ENCODE measurements at places on chromosomes 1 and 21.
A peak's percentile ranks its signal among the peaks of the same experiment; 100 is the strongest.

DNA sequence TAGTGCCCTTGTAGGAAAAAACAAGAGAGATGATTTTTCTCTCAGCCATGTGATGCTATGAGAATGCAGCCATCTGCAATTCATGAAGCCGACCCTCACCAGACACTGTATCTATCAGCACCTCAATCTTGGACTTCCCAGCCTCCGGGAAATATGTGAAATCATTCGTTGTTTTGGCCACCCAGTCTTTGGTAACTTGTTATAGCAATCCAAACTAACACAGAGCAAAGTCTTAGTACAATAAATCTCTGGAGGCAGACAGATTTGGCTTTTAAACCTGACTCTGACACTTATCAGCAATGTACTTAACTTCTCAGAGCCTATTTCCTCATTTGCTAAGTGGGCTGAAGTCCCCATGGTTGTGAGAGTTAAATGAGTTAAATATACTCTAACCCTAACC is 5.1 kb upstream of the MED18 start:
- H3K36me3 ChIP-seq = no peaks in the 10 kb centered on the region
- DNase-seq = no peak
- peaks cover 5% of the 10 kb centered on the region for H3K27me3 ChIP-seq
- H3K27ac ChIP-seq = no peak overlapping the region
- no peak overlapping the region for H3K4me3 ChIP-seq

- H3K36me3 ChIP-seq = peaks cover 29% of the 10 kb centered on the region
- H3K4me3 ChIP-seq = no peak overlapping the region
- H3K27me3 ChIP-seq = no peaks in the 10 kb centered on the region
- DNase-seq = no peak
- peak overlapping the region; percentile 66 for H3K27ac ChIP-seq
Observed at GRCh38 chr1:15510611-15511405, 13.2 kb downstream of the CASP9 start.

- no peak overlapping the region for H3K27ac ChIP-seq
- no peak overlapping the region for H3K4me3 ChIP-seq
- peaks cover 23% of the 10 kb centered on the region for H3K27me3 ChIP-seq
- DNase-seq = no peak
- no peaks in the 10 kb centered on the region for H3K36me3 ChIP-seq
Observed at GRCh38 chr1:86151427-86151826, 5.1 kb downstream of the COL24A1 start.

DNA sequence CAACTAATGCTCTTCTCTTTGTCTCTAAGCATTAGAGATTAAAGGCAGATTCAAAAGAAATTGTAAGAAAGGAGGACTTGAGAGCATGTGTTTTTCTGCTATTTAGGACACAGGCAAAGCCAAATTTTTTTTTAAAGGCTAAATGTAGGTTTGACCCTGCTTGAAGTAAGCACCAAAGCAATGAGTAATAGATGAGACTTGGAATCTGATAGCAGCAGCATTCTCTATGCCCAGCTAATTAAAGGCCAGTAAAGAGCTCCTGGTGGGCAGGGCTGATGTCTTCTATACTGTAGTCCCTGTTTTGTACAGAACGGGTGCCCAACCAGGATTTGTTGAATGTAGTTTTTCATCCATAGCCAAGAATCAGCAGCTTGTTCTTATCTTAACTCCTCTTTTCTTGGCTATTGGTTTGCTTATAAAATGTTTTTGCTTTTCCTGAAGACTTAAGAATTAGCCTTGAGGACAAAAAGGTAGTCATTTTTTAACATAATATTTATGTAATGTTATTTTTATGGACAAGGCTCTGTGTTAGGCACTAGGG is 179.6 kb downstream of the LMO4 start:
- H3K4me3 ChIP-seq = no peak overlapping the region
- no peak for DNase-seq
- H3K36me3 ChIP-seq = no peaks in the 10 kb centered on the region
- no peak overlapping the region for H3K27ac ChIP-seq

DNA sequence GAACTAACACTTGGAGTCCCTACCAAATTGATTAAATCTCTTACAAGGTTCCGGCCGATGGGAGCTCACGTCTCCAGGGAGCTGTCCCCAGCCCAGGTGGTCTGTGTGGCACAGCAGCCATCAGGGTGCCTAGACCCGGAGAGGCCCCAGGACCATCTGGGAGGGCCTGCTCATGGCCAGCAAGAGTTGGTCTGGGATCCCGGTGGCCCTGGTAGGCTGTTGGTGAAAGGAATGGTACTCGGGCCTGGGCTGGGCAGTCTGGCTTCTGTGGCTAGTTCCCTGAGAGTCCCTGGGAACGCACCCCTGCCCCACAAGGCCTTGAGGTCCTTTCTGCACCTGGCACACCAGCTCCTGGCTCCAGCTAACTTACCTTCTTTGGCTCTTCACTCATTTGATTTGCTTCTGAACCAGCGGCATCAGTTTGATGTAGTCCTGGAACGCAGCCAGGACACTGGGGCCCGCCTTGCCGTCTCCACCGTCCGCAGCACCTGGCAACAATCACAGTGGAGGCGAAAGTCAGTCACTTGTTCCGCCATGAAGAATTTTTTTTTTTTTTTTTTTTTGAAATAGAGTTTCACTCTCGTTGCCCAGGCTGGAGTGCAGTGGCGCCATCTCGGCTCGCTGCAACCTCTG is 62.5 kb downstream of the SCCPDH start:
- DNase-seq = no peak
- H3K4me1 ChIP-seq = peaks cover 19% of the 10 kb centered on the region
- no peak overlapping the region for H3K4me3 ChIP-seq
- H3K27ac ChIP-seq = no peak overlapping the region
- H3K36me3 ChIP-seq = peaks cover 10% of the 10 kb centered on the region
- H3K27me3 ChIP-seq = peaks cover 4% of the 10 kb centered on the region

DNA sequence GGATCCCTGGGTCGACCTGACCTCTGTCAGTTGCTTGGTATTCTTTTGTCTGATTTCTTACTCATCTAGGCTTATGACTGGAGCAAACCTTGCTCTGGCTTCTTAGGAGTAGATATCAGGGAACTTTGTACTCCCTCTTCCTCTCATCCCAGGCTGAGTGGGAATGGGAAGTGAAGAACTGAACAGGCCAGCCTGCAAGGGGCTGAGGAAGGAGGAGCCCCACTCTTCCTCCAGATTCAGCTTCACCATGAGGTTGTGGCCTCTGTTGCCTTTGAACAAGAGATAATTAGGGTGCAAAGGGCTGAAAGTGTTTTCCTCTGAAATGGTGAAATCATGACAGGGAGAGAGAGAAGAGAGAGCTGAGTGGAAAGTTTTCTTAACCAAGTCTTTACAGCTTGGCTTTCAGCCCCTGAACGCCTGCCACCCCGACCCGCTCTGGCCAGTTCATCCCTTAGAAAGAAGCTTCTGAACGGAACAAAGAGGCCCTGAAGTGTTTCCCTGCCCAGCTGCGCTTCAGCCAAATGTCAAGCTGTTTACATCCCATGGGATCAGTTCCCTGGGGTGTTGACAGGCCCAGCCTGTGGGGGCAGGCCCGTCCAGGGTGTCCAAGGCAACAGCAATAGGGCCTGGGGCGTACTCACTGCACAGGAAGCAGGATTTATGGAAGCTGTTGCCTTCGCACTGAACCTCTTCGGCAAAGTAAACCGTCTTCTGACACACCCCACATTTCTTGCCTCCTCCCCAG is 11.2 kb downstream of the CSRP1 start:
- H3K4me1 ChIP-seq = peaks cover 4% of the 10 kb centered on the region
- no peak overlapping the region for H3K4me3 ChIP-seq
- no peak for DNase-seq
- H3K27ac ChIP-seq = no peak overlapping the region

DNA sequence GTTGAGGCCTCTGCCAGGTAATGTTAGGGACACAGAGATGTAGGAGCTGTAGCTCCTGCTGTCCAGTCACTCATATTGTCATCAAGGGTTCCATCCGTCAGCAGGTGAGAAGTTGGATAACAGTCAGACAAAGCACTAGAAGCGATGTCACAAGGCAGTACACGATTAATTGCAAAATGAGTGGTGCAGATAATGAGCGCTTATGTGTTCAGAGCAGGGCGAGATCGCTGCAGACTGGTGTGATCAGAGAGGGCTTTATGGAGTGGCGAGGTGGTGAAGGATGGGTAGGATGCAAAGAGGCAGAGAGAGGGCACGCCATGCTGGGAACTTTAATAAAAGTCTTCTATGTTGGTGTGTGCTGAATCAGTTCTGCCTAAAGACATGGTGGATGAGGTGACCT is 8.8 kb downstream of the TMCC2 start:
- DNase-seq = no peak
- no peak overlapping the region for H3K4me3 ChIP-seq
- H3K36me3 ChIP-seq = no peaks in the 10 kb centered on the region
- no peaks in the 10 kb centered on the region for H3K27me3 ChIP-seq

- peaks cover 4% of the 10 kb centered on the region for H3K4me1 ChIP-seq
- no peaks in the 10 kb centered on the region for H3K36me3 ChIP-seq
- no peak overlapping the region for H3K27ac ChIP-seq
- no peak overlapping the region for H3K4me3 ChIP-seq
- DNase-seq = no peak
- peaks cover 13% of the 10 kb centered on the region for H3K27me3 ChIP-seq
Observed at GRCh38 chr1:204728456-204728855, 42.9 kb upstream of the LRRN2 start.

GRCh38 chr1:100584761-100585745 is 47.1 kb downstream of the GPR88 start:
- peaks cover 6% of the 10 kb centered on the region for H3K4me1 ChIP-seq
- no peak overlapping the region for H3K27ac ChIP-seq
- no peak overlapping the region for H3K4me3 ChIP-seq
- DNase-seq = no peak

GRCh38 chr1:178725466-178726086 is 532 bp downstream of the RALGPS2 start:
- peak overlapping the region; percentile 85 for H3K27ac ChIP-seq
- peaks cover 12% of the 10 kb centered on the region for H3K27me3 ChIP-seq
- peak overlapping the region; percentile 77 for H3K4me3 ChIP-seq
- H3K4me1 ChIP-seq = peaks cover 13% of the 10 kb centered on the region
- no peaks in the 10 kb centered on the region for H3K36me3 ChIP-seq

DNA sequence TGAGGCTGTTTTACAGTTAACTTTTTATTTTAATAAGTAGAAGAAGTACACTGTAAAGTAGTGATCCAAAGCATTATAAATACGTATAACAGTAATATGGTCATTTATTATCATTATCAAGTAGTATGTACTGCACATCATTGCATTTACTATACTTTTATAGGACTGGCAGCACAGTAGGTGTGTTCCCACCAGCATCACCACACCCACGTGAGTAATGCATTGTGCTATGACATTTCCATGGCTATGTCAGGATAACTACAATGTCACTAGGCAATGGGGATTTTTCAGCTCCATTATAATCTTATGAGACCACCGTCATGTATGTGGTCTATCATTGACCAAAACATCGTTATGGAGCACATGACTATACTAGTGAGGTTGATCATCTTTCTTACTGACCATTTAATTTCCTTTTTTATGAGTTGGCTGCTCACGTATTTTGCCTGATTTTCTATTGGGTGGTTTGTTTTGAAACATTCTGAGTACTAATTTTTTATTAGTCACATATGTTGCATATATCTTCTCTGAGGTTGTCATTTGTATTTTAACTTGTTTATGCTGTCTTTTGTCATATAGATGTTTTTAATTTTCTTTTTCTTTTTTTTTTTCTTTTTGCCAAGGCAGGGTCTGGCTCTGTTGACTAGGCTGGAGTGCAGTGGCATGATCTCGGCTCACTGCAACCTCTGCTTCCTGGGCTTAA is 25.3 kb upstream of the SHCBP1L start:
- H3K27me3 ChIP-seq = peaks cover 14% of the 10 kb centered on the region
- no peak overlapping the region for H3K4me3 ChIP-seq
- no peak overlapping the region for H3K27ac ChIP-seq
- no peaks in the 10 kb centered on the region for H3K4me1 ChIP-seq
- DNase-seq = no peak

- H3K4me1 ChIP-seq = no peaks in the 10 kb centered on the region
- peaks cover 23% of the 10 kb centered on the region for H3K27me3 ChIP-seq
- H3K4me3 ChIP-seq = no peak overlapping the region
- no peak for DNase-seq
- H3K36me3 ChIP-seq = no peaks in the 10 kb centered on the region
Observed at GRCh38 chr1:159113596-159114433, 37.2 kb upstream of the AIM2 start.

DNA sequence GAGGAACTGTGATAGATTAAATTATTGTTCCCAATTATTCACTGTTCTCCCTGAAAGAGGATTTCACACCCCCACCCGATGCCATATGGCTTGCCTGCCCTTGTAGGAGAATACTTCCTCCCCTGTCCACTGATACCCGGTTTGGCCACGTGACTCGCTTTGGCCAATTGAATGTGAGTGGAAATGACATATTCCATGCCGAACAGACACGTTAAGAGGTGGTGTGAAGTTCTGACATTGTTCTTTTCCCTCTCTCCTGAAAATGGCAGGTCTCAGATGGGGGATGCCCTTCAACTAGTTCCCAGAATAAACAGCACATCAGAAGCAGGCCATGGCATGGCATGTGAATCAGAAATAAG is 5.3 kb downstream of the STUM start:
- no peak overlapping the region for H3K27ac ChIP-seq
- H3K4me1 ChIP-seq = peaks cover 12% of the 10 kb centered on the region
- no peaks in the 10 kb centered on the region for H3K36me3 ChIP-seq
- peaks cover 66% of the 10 kb centered on the region for H3K27me3 ChIP-seq
- DNase-seq = no peak

DNA sequence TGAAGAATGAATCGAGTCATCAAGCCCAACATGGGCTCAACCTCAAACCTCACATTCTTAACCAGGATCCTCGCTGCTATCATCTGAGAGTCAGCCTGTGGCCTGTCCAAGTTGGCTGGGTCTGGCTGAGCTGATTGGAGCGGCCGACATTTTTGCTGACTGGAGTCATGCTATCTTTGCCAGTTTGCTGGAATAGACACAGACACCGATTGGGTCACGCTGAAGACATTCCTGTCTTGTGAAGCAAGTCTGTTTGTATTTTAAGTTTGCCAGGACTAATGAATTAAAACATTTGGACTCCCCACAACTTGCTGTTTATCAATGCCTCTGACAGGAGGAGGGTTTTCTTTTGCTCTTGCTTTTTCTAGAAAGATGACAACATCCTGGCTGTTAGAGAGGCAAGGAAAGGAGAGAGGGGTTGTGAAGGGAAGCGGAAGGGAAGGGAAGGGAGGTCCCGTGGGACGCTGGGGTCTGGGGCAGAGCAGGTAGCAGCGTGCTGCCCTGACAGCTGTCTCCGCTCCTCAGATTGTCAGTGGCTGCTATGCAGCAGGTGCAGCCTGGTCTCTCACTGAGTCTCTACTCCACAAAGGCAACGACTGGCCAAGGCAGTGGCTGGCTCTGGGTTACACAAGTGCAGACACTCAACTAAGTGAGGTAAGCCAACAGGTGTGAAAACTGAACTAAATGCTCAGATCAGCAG is at the start of gene MAP3K7CL:
Gene MAP3K7CL, plus strand, starts transcription at position 375 of the 700 bp plus-strand sequence. CDS start 2,701 bp downstream, outside the sequence.
- DNase-seq = no peak
- H3K27me3 ChIP-seq = peaks cover 3% of the 10 kb centered on the region
- H3K4me1 ChIP-seq = no peaks in the 10 kb centered on the region
- no peak within 1 kb of the TSS for H3K4me3 ChIP-seq
- no peaks in the 10 kb centered on the region for H3K36me3 ChIP-seq
- H3K27ac ChIP-seq = no peak within 1 kb of the TSS

DNA sequence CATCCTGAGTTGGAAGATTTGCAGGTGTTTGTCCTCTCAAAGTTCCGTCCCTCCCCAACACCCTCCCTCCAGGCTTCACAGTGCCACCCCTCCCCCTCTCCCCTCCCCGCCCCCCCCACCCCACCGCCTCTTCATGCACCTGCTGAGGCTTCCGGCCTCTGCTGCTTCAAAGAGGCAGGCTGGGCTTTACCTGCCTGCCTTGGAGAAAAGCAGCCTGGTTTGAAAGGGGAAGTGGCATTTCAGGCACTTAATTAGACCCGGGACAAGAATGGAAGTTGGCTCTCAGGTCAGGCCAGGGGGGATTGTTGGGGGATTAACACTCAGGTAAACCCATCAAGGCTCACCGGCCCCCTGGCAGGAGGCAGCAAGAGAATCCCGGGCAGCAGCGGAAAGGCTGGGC is 21.1 kb downstream of the PAX7 start:
- peaks cover 30% of the 10 kb centered on the region for H3K4me1 ChIP-seq
- H3K4me3 ChIP-seq = no peak overlapping the region
- DNase-seq = peak; percentile 14
- peaks cover 76% of the 10 kb centered on the region for H3K27me3 ChIP-seq

Measured in activated CD4-positive, alpha-beta T cell treated with anti-CD3 and anti-CD28 coated beads, Interleukin-2, amount 10 ng/mL, durations not matched to agents 7 days and 5 days (primary cell).